Heart right ventricle (tissue), 16 donors: ENCODE measurements at places on chromosomes 5 and 9. TPM values are rescaled to one million over a fixed set of nuclear protein-coding genes. Genes with fewer than 3 reads are reported as not detected.

- no peaks in the 10 kb centered on the region for H3K4me1 ChIP-seq
- no peaks in the 10 kb centered on the region for H3K36me3 ChIP-seq
- H3K4me3 ChIP-seq = no peak overlapping the region
- no peak overlapping the region for H3K27ac ChIP-seq
- DNase-seq = no peak
These were observed 136.8 kb downstream of the CFAP90 start for GRCh38 chr5:7714119-7714518.

DNA sequence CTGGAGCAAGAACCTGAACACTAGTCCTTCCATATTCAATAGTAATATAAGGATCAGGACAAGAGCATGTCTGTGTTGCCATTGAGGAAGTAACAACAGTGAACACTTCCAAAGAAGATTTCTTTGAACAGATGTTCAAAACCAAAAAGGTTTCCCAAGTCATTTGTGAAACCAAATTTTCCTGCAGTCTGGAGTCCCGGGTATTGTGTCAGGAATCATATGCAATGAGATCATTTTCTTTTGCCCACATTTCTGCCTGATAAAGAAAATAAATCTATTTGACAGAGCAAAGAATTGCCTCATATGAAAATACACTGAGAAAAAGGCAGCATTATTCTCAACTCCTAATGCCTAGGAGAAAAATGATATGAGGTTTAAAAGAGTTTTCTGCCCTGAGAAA is 151.7 kb downstream of the SNX18 start:
- H3K27ac ChIP-seq = no peak overlapping the region
- H3K4me1 ChIP-seq = peaks cover 16% of the 10 kb centered on the region
- no peak for DNase-seq
- H3K4me3 ChIP-seq = no peak overlapping the region
- H3K27me3 ChIP-seq = no peaks in the 10 kb centered on the region
- H3K36me3 ChIP-seq = no peaks in the 10 kb centered on the region

DNA sequence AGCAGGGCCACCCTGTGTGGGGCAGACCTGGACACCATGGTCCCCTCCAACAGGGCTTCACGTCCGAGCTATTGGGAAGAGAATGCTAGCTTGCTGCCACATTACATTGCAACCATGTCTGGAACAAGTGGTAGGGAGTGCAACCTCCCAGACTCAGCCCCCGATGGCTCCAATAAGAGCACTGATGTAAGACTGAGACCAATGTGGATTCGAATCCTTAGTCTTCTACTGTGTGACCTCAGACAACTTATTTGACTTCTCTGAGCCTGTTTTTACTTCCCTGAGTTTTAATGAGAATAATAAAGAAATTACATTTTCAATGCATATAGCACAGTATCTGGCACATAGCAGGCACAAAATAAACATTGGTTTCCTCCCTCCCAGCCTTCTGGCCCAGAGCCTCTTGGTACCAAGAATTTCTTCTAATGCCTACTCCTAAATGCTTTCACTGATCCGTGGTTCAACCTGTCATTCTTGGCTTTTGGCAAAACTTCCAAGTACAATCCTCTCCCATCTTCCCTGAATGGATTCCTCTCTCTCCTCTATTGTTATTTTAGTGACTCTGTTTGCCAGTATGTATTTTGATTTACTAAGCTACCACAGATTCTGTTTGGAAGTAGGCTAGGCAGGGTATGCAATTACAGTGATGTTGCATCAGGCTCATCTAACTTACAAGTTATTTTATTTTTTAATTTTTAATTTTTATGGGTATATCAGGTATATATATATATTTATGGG is 34.6 kb upstream of the COL15A1 start:
- H3K27ac ChIP-seq = peak overlapping the region; percentile 74
- H3K36me3 ChIP-seq = no peaks in the 10 kb centered on the region
- DNase-seq = no peak

Gene LHX2
- not detected for total RNA-seq

Gene BHMT2
- 2.8 TPM for total RNA-seq

GRCh38 chr5:176995896-176996767 is 10.4 kb downstream of the UIMC1 start:
- H3K27ac ChIP-seq = no peak overlapping the region
- no peak for DNase-seq
- no peaks in the 10 kb centered on the region for H3K27me3 ChIP-seq
- H3K4me3 ChIP-seq = no peak overlapping the region
- peaks cover 26% of the 10 kb centered on the region for H3K4me1 ChIP-seq

Gene ZDHHC11
- 27.6 TPM for total RNA-seq

- H3K4me3 ChIP-seq = no peak overlapping the region
- no peaks in the 10 kb centered on the region for H3K36me3 ChIP-seq
- H3K27me3 ChIP-seq = no peaks in the 10 kb centered on the region
- DNase-seq = no peak
- H3K4me1 ChIP-seq = no peaks in the 10 kb centered on the region
These were observed 13.7 kb upstream of the TMED9 start for GRCh38 chr5:177578316-177578715.

GRCh38 chr5:95746722-95747679 is 15.9 kb downstream of the RHOBTB3 start:
- no peak overlapping the region for H3K4me3 ChIP-seq
- H3K4me1 ChIP-seq = no peaks in the 10 kb centered on the region
- H3K36me3 ChIP-seq = no peaks in the 10 kb centered on the region
- H3K27me3 ChIP-seq = no peaks in the 10 kb centered on the region
- DNase-seq = no peak
- H3K27ac ChIP-seq = no peak overlapping the region

DNA sequence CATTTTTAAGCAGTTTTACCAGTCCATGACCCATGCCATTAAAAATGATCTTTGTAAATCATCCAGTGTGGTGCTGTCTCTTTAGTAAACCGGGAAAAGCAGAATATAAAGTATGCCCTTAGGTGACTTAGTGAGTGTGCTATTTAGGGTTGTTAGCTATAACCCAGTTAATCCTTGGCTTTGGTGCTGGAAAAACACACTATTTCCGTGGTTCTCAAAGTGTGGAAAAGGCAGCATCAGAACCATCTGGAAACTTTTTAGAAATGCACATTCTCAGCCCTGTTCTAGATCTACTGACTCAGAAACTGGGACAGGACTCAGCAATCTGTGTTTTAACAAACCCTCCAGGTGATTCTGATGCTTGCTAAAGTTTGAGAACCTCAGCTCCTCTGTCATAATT is 123.6 kb upstream of the ZNF608 start:
- H3K4me3 ChIP-seq = no peak overlapping the region

GRCh38 chr9:104682642-104683041 is 11.7 kb upstream of the OR13D1 start:
- peaks cover 5% of the 10 kb centered on the region for H3K4me1 ChIP-seq
- no peaks in the 10 kb centered on the region for H3K36me3 ChIP-seq
- no peak overlapping the region for H3K4me3 ChIP-seq

DNA sequence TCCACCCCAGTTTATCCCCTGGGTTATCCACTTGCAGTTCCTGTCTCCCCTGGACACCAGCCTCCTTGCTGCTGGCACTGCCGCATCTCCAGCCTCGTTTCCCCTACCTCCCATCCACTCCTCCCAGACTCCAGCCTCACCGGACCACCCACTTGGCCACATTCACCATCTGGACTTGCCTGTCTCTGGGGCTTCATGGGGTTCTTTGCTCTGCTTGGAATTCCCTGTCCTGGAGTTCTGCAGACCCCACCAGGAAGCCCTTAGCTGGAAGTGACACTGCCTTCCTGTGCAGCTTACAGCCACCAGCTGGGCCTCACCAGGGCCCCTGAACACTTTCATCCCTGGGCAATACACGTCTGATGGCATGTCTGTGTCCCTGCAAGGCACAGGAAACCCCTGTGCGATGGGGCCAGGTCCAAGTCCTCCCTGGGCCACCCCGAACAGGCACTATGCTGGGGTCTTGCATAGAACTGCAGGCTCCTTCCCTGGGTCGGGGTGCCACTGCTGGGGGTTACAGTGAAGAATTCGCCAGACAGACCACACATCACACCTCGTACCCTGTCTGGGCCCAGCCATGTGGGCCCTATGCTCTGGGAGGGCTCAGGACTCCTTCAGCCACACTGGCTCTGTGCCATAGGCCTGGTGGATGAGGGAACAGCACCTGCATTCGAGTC is 3.0 kb downstream of the FLT4 start:
- H3K36me3 ChIP-seq = no peaks in the 10 kb centered on the region
- H3K4me1 ChIP-seq = peaks cover 44% of the 10 kb centered on the region
- no peak overlapping the region for H3K4me3 ChIP-seq
- no peak for DNase-seq
- peaks cover 6% of the 10 kb centered on the region for H3K27me3 ChIP-seq

Gene PCDHGA8
- 8.4 TPM for total RNA-seq

Gene ANXA2R
- 1.1 TPM for total RNA-seq

DNA sequence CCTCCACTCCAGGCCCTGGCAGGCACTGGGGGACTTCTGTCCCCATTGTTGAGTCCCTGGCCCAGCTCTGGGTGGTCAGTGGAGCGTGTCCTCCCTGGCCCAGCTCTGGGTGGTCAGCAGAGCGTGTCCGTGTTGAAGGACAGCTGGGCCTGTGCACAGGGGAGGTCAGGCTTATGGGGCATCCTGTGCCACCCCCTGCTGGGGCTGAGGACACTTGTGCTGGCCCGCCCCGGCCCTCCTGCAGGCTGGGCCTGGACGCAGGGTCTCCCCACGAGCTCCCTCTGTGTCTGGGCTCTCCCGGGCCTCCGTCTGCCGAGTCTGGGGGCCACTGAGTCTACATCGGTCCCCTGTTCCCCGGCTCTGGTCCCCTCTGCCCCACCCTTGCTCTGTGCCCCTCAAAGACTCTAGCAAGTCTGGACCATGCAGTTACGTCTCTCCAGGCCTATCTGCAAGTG is 11.5 kb upstream of the CLIC3 start:
- no peak overlapping the region for H3K4me3 ChIP-seq
- no peak overlapping the region for H3K27ac ChIP-seq
- no peak for DNase-seq
- H3K27me3 ChIP-seq = no peaks in the 10 kb centered on the region
- H3K4me1 ChIP-seq = no peaks in the 10 kb centered on the region
- no peaks in the 10 kb centered on the region for H3K36me3 ChIP-seq

GRCh38 chr5:117999939-118000549 is 988.3 kb downstream of the DTWD2 start:
- no peaks in the 10 kb centered on the region for H3K4me1 ChIP-seq
- H3K27me3 ChIP-seq = no peaks in the 10 kb centered on the region
- no peak overlapping the region for H3K4me3 ChIP-seq
- no peak for DNase-seq
- peak overlapping the region; percentile 8 for H3K27ac ChIP-seq

DNA sequence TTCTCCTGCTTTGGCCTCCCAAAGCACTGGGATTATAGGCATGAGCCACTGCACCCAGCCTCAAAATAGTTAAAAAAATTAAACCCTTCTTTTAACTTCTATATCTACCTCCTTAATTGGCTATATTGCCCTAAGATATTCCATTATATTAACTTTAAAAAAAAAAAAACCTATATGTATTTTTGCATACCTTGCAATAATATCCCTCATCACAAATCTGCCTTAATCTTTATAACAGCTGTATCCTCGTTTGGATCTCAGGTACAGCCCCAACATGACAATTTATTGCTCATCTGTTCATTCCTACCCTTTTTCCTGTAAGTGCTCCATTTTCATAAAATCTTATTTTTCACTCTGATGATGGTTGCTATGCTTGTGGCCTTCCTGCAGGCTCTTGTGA is 12.7 kb downstream of the GNPDA1 start:
- H3K4me1 ChIP-seq = no peaks in the 10 kb centered on the region
- peaks cover 91% of the 10 kb centered on the region for H3K36me3 ChIP-seq
- H3K27me3 ChIP-seq = no peaks in the 10 kb centered on the region
- DNase-seq = no peak
- H3K27ac ChIP-seq = no peak overlapping the region

GRCh38 chr5:151684690-151685361 is 1.9 kb downstream of the SPARC start:
- peak overlapping the region; percentile 90 for H3K27ac ChIP-seq
- H3K36me3 ChIP-seq = no peaks in the 10 kb centered on the region
- DNase-seq = peak; percentile 79
- no peaks in the 10 kb centered on the region for H3K27me3 ChIP-seq
- peak overlapping the region; percentile 66 for H3K4me3 ChIP-seq

DNA sequence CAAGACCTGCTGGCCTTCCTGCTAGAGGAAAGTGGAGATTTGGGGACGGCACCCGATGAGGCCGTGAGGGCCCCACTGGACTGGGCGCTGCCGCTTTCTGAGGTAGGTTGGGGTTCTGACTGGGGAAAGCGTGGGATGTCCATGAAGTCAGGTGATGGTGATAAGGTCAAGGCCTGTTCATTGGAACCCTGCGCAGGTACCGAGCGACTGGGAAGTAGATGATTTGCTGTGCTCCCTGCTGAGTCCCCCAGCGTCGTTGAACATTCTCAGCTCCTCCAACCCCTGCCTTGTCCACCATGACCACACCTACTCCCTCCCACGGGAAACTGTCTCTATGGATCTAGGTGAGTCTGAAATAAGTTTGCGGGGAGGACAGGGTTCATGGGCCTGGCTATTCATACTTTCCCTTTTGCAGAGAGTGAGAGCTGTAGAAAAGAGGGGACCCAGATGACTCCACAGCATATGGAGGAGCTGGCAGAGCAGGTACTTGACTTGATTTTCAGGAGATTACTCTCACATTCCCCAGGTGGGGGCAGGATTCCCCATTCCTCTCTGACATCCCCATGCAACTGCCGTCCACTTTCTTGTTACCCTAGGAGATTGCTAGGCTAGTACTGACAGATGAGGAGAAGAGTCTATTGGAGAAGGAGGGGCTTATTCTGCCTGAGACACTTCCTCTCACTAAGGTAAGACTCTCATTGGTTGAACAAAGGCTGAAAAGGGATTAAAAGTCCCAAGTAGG is 505 bp downstream of the CREB3 start:
- H3K27ac ChIP-seq = peak overlapping the region; percentile 95
- H3K4me3 ChIP-seq = peak overlapping the region; percentile 73
- peaks cover 45% of the 10 kb centered on the region for H3K36me3 ChIP-seq
- H3K4me1 ChIP-seq = peaks cover 54% of the 10 kb centered on the region

DNA sequence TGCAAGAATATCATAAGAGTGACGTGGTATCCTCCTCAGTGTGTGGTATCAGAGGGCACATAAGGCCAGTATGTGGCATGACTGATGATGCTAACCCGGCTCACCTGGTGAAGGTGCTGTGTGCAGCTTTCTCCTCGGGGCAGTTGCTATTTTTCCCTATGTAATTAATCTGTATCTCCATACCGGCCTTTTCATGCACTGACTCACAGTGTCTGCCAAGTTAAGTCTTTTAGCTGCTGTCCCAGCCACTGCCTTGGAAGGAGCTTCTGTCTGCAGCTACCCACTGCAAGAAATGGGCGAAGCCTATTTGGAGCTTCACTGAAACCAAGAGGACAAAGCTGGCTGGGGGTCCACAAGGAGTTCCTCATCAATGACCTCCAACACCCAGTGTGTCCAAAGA is 46.0 kb downstream of the NXNL2 start:
- H3K4me1 ChIP-seq = peaks cover 13% of the 10 kb centered on the region
- H3K36me3 ChIP-seq = no peaks in the 10 kb centered on the region
- no peaks in the 10 kb centered on the region for H3K27me3 ChIP-seq

Gene CSF1R
- 6.8 TPM for total RNA-seq

- no peak for DNase-seq
- H3K4me3 ChIP-seq = no peak overlapping the region
- H3K27me3 ChIP-seq = no peaks in the 10 kb centered on the region
- H3K27ac ChIP-seq = no peak overlapping the region
- H3K36me3 ChIP-seq = no peaks in the 10 kb centered on the region
- no peaks in the 10 kb centered on the region for H3K4me1 ChIP-seq
These were observed 68.2 kb upstream of the APC start for GRCh38 chr5:112669328-112669963.

Gene C9orf152
- not detected for total RNA-seq
